ENCODE measurements at places on chromosomes 3 and 15.
A peak's percentile ranks its signal among the peaks of the same experiment; 100 is the strongest.

- DNase-seq, result no peak
Observed at GRCh38 chr15:57780471-57780870, 74.0 kb downstream of the POLR2M start.

GRCh38 chr3:47985381-47985780 is 30.8 kb downstream of the MAP4 start:
- DNase-seq, result no peak

DNA sequence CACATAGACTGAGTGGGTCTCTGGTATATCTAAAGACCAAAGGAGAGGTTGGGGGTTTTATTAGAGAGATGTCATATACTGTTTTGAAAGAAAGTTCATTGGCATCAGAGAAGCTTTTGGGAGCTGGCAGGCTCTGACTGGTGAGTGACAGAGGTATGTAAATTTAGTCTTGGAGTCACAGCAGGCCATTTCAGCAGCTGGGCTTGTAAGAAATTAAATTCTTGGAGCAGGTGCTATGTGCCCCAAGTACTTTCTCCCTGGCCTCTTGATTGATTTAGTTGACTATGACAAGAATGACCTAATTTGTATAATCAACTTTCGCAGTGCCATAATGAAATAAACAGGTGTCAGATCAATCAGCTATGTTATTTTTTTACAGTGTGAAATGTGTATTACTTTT is 47.8 kb upstream of the CDAN1 start:
- DNase-seq, result no peak

DNA sequence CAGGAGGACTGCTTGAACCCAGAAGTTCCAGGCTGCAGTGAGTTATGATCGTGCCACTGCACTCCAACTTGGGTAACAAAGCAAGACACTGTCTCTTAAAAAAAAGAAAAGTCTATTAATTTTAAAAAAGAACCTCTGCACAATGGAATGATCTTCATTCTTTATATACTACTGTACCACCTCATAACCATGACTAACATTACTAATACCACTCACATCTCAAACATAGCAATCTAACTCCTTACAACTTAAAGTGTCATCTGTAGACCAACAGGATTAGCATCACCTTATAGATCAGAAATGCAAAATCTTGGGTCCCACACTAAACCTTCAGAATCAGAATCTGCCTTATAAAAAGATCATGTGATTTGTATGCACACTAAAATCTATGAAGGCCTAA is 48.8 kb upstream of the MAP4 start:
- DNase-seq, result no peak

GRCh38 chr15:100920516-100921135 is 1.5 kb downstream of the LRRK1 start:
- no peak for DNase-seq

DNA sequence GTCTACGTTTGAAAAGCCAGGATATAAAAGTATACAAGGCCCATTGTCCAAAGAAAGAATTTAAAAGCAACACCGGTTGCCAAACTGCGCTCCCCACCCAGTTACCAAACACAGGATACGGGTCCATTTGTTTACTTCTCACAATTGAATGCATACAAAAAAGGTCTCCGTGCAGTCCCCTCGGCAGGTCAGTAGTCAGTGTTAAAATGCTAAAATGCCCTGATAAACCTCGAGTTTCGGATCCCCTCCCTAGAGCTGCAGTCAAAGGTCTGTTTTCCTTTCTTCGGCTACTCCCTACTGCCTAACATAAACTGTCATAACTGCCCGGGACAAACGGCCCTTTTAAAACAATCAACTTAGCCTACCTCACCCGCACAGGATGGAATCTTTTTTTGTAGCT is 534.6 kb downstream of the FOXP1 start:
- no peak for DNase-seq

- DNase-seq, result no peak
Observed at GRCh38 chr3:172519740-172520139, 3.5 kb downstream of the TNFSF10 start.

DNA sequence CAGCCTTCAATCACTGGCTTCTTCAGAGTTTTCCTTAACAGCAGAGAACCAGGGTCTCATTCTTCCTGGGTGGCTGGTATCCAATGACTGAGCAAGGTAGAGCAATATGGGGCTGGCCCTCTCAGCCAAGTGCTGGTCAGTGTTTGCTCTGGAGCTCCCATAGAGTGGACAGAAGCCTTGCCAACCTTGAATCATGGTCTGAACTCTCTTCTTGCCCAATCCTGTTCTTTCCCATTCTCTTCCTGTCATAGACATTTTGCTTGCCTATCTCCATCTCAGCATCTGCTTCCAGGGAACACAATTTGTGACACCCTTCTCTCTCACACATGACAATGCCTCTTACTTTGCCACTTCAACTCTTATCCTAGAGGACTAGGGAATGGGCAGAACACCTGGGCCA is 245.6 kb upstream of the PEX5L start:
- DNase-seq, result no peak

DNA sequence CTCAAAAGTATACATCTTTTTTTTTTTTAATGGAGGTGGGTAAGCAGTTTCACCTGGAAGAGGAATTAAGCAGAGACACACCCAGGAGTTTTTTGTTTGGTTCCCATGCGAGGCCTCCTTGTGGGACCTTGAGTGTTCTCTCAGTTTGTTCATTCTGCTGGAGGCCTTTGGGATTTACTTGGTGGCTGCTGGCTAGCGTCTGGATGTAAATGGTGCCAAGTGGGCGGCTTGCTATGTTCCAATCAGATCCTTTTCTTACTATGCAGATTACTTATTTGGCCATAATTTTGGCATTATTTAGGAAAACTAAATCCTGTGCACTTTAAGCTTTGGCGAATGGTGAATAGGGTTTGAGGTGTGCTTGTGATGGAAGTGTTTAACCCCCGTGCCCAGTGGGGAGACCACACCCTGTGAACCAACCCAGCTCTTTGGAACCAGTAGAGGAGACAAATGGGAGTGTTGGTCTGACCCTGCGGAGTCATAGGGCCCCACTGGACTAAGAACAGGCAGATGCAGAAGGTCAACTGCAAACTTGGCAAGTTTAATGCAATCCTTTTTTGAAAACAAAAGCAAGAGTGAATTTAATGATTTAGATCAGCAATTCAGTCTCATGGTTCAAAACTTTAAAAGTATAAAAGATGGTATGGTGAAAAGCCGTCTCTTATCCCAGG is 79.4 kb downstream of the EBLN2 start:
- no peak for DNase-seq

GRCh38 chr3:106533788-106534160 is 665.0 kb upstream of the CBLB start:
- DNase-seq, result no peak

DNA sequence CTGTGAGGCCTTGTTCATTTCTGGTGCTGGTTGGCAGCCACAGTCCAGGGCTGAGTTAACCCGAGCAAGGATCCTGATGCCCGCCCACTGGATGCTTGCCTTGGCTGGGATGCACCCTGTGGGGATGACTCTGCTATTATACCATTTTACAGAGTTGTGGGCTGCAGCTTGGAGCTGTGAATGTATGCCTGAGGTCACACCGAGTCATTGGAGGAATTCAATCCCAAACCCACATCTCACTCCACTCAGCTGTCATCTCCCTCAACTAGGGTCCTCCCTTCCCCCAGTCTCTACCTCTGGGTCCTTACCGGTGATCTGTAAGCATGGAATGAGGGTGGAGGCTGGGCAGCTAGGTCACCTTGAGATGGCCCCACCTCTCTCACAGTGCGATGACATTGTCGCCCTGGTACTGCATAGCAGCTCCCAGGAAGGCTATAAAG is 22.1 kb downstream of the MAPKAPK3 start:
- DNase-seq, result no peak

- no peak for DNase-seq
Observed at GRCh38 chr3:60992395-60992794, 258.9 kb downstream of the FHIT start.

DNA sequence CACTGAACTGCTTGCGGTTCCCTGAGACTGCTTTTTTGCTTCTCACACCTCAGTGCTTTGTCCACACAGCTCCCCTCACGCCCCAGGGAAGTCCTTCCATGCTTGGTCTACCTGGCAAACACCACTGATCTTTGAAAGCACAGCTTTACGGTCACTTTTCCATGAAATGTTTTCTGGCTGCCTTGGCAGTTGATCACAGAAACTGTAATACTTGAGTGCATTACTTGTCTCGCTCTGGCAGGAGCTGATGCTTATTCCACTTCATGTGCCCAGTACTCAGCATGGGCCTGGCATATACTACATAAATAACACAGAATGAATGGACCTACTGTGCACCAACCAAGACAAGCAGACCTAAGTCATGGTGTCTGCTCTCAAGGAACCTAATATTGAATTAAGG is 121.1 kb downstream of the MEX3B start:
- no peak for DNase-seq

DNA sequence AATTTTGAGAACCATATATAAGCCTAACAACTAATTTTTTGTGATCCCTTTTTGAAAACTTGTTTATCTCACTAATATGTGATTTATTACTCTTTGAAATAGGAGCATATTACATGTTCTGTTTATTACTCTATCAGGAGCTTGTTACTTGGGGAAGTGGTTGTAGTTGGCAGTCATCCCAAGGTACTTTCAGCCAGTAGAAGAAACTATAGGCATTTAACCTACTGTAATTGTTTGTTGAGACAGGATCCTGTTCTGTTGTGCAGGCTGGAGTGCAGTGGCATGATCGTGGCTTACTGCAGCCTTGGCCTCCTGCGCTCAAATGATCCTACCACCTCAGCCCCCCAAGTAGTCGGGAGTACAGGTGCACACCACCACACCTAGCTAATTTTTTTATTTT is 195.6 kb downstream of the TCF12 start:
- no peak for DNase-seq

- no peak for DNase-seq
Observed at GRCh38 chr15:67248011-67248505, 6.4 kb downstream of the AAGAB start.

DNA sequence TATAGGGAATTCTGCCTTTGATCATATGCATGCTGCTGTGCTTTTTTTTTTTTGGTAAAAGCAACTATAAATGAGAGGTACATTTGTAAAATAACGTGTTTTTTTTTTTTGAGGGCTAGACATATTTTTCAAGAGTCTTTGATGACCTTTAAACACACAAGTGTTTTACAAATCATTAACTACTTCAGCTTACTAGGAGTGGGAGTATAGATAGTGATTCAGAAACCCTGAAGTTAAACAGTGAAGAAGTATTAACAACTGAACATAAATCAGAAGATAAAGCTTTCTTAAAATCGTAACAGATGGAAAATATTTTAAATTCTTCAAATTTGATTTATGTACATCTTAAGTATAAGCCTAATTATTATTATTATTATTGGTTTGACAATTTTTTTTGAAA is 2.9 kb upstream of the GMNC start:
- DNase-seq, result no peak

DNA sequence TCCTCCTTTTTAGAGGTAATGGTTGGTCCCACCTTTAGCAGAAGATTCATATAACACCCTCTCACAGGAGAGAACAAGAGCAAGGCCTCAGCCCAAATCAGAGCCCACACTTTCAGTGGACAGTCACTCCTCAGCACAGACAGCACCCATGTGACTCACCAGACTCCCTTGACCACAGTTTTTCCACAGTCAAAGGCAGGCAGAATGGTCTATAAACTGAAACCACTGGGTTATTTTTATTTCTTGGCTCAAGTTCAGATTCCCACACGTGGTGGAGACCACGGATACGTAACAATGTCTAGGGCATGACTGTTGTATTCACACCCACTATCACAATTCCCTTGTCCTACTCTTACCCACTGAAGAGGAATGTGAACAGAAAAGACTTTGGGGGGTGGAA is 237.8 kb upstream of the UBE2E1 start:
- no peak for DNase-seq

- DNase-seq, result no peak
Observed at GRCh38 chr3:22735373-22735772, 467.8 kb upstream of the UBE2E2 start.

- no peak for DNase-seq
Observed at GRCh38 chr3:101011136-101011535, 17.9 kb upstream of the ABI3BP start.

- no peak for DNase-seq
Observed at GRCh38 chr15:48388016-48388851, 57.0 kb downstream of the DUT start.

GRCh38 chr3:77040216-77040615 is 317 bp downstream of the ROBO2 start:
- DNase-seq, result no peak

- DNase-seq, result peak; percentile 31
Observed at GRCh38 chr3:51371943-51372557, 13.0 kb upstream of the MANF start.

DNA sequence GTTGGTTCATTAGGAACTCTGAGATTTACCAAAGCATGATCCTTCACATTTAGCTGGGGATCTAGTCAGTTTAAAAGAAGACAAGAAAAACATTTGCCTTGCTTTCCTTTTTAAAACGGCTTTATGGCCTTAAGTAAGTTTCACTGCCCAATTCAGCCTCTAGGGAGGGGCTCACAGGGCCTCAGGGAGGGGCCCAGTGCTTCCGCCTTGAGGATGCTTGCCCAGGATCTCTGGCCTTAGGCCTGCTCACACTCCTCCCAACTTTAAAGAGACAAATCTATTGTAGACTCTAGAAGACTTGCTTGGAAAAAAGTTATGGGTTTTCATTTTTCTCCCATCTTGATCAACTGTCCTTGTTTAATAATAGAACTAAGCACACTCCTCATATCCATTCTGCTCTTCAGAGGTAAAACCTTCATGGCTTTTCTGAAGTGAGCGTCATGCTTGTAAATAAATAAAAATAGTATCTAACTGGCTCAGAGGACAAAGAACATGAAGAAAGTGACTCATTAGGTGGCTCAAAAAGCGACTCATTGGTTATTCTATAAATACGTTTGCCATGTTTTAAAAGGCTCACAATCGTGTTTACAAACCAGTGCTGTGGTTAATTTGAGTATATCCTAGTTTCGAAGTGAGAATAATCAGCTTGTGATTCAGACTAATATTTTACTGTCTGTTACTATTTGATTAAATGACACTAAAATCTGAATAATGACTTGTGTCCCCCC is 13.7 kb downstream of the PDHB start:
- DNase-seq, result no peak

DNA sequence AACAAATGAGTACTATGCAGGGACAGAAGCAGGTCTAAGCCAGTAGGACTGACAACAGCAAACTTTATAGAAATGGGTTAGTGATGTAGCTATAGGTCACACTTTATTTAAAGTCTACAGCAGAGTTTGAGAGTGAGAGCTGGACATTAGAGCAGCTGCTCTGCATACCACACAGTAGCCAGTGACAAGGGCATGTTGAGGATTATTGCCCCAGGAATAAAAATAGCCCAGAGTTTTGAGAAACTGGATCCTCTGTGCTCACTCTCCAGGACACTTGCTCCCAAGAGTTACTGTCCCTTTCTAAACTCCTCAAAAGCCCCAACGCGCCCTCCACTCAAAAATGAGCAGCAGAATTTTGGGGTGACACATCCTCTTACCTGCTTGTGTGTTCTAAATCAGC is 21.1 kb downstream of the LRTM1 start:
- DNase-seq, result no peak

GRCh38 chr3:26237036-26237682 is 385.4 kb upstream of the LRRC3B start:
- no peak for DNase-seq

- DNase-seq, result no peak
Observed at GRCh38 chr3:52435246-52436101, 9.4 kb downstream of the SEMA3G start.

Measured in stimulated activated CD4-positive, alpha-beta T cell treated with anti-CD3 and anti-CD28 coated beads, Interleukin-1b, Interleukin-23, amount 100 ng/mL, for 1 hour (primary cell).